Body of pancreas (tissue), 4 donors: ENCODE measurements at places on chromosomes 4 and X.

GRCh38 chrX:151753313-151754046 lies 18.9 kb downstream of the CNGA2 start:
- peak; percentile 49 for DNase-seq

DNA sequence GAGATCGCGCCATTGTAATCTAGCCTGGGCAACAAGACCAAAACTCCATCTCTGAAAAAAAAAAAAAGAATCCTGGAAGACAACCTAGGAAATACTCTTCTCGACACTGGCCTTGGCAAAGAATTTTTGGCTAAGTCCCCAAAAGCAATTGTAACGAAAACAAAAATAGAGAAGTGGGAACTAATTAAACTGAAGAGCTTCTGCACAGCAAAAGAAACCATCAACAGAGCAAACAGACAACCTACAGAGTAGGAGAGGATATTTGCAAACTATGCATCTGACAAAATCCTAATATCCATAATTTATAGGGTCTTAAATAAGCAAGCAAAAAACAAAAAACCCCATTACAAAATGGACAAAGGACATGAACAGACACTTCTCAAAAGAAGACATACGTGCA lies 76.5 kb upstream of the DUSP21 start:
- DNase-seq = no peak

- no peak for DNase-seq
Observed at GRCh38 chr4:180799798-180800197, 1443.4 kb upstream of the TENM3 start.

DNA sequence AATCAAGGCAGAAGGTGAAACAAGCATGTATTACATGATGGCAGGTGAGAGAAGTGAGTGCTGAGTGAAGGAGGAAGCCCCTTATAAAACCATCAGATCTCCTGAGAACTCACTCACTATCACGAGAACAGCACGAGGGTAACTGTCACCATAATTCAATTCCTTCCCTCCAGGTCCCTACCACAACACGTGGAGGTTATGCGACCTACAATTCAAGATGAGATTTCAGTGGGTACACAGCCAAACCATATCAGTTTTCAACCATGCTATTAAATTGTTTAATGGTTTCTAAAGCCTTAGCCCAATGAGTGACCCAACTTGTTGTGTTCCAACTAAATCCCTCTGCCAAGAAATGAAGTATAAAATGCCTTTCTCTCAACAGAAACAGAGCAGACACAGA lies 519.8 kb downstream of the GBA3 start:
- DNase-seq = no peak

DNA sequence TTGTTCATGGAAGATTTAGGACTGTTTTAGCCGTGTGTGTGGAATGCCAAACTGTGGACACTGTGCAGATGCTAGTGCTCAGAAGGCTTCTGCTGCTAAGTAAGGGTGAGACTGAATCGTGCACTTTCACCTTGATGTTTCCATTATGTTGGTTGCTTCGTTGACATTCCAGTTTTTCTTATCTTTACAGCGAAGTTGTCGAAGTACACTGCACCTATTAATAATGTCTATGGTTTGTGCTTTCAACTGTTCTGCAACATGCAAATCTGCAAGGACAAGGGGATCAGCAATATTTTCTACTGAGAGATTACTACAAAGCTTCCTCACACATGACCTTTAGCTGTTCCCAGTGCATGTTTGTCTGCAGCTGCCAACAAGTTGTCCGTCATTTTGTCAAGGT lies 67.7 kb downstream of the UGT2A3 start:
- no peak for DNase-seq

GRCh38 chr4:87521319-87521718 lies 7.9 kb downstream of the SPARCL1 start:
- DNase-seq = no peak

DNA sequence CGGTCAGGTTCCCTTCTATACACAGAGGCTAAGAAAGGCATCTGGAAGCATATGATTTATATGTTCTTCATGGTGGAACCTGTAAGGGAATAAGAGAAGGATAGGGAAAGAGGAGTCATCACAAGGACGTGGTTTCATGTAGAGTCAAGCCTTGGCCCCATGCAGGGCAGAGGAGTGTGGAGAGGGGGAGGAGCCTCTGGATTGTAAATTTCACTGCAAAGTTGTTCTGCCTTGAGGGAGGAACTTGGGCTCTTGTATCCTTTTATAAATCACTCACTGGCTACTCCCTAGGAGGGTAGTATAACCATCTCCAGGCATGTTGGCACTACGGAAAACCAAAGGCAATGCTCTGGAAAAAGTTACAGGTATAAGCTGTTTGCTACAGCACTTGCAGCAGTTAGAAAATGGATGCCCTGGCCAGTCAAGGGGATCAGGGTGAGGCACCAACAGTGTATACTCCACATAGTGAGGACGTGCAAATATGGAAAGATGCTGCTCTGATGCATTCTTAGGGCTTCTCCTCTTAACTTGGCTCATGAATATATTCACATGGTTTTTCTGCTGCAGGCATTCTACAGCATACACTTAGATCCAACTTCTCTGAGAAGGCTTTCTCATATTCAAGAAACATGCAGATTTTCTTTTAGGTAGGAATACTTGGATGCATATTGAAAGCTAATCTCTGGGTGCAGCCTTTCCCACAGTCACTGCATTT lies 60.3 kb upstream of the ZNF81 start:
- no peak for DNase-seq

DNA sequence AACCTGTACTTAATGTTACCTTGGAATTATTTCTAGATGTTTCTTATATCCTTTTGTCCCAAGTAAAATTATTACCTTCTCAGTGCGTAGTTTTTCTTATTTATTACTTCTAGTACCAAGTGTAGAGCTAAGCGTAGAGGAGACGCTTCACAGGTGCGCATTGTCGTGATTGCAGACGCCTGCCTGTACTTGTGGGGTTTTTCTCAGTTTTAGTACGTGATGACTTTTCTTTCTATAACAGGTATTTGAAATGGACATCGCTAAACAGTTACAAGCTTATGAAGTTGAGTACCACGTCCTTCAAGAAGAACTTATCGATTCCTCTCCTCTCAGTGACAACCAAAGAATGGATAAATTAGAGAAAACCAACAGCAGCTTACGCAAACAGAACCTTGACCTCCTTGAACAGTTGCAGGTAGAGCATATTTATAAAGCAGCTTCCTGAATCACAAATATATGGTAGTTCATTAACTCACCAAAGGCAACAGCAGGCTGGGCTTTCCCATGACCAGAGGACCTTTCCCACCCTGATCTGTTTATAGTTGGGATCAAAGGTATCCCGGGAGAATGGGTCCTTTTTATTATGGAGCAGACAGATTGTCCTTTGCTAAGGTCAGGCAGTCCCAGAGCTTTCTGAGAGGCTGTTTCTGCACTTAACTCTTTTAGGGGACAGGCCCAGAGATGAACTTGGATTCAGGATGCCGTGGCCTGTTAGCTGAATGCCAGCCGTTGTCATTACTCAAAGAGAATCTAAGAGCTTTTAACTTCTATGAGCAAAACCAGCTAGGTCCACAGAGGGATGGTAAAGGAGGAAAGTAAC lies 172.9 kb downstream of the PTTG2 start:
- DNase-seq = peak; percentile 81

DNA sequence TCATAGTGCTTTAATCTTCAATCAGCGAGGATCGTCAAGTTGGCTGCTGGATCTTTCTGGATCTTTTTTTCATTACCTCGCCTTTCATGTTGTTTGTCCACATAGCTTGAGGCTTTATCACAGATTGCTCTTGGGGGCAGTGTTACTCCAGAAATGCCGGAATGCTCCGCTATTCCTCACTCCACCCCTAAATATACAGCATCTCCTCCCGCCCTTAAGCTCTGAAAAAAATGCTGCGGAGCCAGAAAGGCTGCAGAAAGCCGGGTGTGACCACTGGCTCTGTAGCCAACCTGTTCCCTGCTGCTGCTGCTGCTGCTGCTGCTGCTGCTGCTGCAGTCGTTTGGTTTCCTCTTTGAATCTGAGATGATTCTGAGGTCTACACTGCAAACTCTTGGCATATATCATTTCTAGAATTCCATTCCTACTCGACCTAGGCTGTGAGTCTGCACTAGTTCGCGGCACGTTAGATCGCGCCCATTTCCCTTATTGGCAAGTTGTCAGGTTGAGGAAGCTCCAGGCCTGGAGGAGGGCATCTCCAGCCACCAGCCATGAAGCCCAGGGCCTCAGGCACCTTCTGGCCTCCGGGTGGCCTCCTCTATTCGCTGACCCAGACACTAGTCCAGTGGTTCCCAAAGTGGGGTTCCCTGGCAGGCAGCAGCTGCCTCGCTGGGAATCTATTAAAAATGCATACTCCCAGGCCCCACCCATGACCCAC lies 34.2 kb downstream of the WDR13 start:
- peak; percentile 84 for DNase-seq

- DNase-seq = no peak
Observed at GRCh38 chr4:86976801-86977485, 42.1 kb downstream of the AFF1 start.

GRCh38 chr4:25236971-25237370 lies 3.1 kb downstream of the PI4K2B start:
- DNase-seq = no peak

DNA sequence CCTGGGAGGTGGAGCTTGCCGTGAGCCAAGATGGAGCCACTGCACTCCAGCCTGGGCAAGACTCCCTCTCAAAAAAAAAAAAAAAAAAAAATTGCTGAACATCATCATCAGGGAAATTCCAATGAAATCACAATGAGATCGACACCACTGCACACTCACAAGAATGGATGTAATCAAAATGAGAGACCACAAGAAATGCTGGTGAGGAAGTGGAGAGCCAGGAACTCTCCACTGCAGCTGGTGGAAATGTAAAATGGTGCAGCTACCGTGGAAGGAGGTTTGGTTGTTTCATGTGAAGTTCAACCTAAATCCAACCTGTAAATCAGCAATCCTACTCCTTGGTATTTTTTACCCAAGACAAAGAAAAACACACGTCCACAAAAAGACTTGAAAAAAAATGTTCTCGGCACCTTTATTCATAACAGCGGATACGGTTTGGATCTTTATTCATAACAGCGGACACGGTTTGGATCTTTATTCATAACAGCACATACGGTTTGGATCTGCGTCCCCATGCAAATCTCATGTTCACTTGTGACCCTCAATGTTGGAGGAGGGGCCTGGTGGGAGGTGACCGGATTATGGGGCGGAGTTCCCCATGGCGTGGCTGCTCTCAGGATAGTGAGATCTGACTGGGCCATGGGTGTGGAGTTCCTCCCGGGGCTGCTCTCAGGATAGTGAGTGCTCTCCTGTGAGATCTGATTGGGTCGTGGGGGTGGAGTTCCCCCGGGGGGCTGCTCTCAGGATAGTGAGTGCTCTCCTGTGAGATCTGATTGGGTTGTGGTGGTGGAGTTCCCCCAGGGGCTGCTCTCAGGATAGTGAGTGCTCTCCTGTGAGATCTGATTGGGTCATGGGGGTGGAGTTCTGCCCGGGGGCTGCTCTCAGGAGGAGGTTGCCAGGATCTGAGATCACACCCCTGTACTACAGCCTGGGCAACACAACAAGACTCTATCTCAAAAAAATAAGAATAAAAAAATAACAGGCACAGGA lies 7.7 kb downstream of the GAK start:
- no peak for DNase-seq

DNA sequence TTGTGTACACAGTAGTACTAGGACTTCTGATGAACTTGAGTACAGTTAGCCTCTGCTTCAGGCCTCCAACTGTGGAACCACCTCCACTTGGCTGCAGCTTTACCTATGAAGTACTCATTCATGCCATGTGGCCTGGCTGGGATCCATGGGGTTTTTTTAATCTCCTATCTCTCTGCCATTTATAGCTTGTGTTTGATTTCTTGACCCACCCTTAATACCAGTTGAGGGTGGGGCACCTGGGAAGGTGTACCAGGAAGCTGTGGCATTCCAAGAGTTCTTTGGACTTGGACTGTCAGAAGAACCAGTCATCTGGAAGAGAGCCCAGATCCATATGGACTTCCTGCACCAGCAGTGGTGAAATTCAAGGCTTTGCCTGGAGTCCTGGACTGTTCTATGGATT lies 230.1 kb downstream of the SHROOM3 start:
- peak; percentile 70 for DNase-seq

GRCh38 chr4:150799207-150799606 lies 215.9 kb downstream of the LRBA start:
- DNase-seq = no peak

DNA sequence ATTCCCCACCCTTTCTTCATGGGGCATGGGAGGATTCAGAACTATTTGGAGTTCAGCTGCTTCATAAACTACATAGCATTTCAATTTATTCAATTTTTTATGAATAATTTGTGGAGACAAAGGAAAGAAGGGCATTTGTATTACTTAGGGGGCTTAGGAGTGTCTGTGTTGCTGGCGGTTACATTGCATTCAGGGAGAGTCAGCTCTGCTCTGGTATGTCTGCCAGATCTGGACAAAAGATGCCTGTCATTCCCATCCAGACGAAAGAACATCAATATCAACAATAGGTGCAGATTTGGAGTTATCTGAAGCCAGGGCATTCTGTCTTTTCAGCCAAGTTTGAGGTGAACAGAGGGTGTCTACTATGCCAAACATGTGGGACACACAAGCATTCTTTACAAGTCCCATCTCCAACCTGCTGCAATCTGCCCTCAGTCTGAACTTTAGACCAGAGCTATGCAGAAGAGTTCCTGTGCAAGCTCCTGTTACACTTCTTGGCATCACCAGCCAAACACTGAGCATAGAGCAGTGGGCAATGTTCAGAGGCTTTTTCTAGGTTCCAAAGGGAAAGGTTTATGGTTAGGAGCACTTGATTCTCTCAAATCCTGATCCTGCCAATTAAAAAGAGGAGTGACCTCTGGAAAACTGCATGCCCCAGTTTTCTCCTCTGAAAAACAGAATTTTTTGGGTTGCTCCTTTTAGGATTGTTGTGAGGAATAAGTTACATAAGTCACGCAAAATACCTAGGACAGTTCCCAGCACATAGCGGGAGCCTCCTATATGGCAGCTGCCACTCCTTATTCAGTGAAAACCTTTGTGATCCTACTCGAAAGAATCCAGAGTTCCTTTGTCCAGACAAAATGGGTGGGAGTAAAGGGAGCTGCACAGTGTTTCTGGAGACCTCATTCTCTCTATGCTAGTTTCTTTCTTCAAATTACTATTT lies 719.5 kb upstream of the SLIT2 start:
- no peak for DNase-seq

DNA sequence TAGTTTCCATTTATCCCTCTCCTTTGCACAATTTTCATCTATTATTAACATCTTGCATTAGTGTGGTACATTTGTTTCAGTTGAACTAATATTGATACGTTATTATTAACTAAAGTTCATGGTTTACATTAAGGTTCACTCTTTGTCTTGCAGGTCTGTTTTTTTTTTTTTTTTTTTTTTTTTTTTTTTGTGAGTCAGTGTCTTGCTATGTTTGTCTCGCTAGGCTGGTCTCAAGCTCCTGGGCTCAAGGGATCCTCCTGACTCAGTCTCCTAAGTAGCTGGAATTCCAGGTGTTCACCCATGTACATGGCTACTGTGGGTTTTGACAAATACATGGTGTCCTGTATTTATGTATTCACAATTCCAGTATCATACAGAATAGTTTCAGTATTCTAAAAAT lies 6.8 kb downstream of the TBC1D19 start:
- DNase-seq = no peak

- DNase-seq = no peak
Observed at GRCh38 chr4:52824603-52825459, 37.3 kb upstream of the RASL11B start.

- DNase-seq = no peak
Observed at GRCh38 chrX:83008415-83008814, 499.7 kb upstream of the POU3F4 start.

- DNase-seq = no peak
Observed at GRCh38 chr4:40458683-40459082, 123.5 kb downstream of the CHRNA9 start.
